Kidney (tissue), 22 donors: ENCODE measurements at places on chromosomes 1 and 21.

- no peak for DNase-seq
Measured at GRCh38 chr1:229579059-229579673, 20.7 kb upstream of the ABCB10 start.

GRCh38 chr1:10514490-10515235, 39.9 kb downstream of the PEX14 start:
- DNase-seq: peak; percentile 38

GRCh38 chr1:213474054-213474453, 423.0 kb downstream of the RPS6KC1 start:
- DNase-seq: peak; percentile 4

DNA sequence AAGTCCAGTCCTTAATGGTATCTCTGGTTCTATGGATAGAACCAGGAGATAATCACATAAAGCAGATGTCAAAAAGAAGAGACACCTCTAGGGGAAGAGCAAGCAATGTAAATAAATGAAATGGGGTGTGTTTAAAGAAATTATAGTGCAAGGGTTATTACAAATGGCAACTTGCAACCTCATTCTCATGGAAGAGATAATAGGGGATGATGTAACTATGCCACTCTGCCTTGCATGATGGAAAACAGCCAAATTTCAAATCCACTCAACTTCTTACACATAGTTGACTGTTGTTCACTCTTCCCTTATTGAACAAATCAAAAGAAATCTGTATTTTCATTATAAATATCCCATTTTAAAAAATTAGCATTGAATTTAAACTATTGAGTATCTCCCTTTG, 274.0 kb upstream of the TMPRSS15 start:
- DNase-seq: no peak

- no peak for DNase-seq
Measured at GRCh38 chr1:247402120-247402675, 13.8 kb upstream of the NLRP3 start.

GRCh38 chr1:8631163-8631562, 186.3 kb downstream of the RERE start:
- DNase-seq: no peak

- no peak for DNase-seq
Measured at GRCh38 chr1:49036700-49037099, 260.0 kb upstream of the BEND5 start.

- DNase-seq: no peak
Measured at GRCh38 chr1:219732814-219733491, 120.0 kb upstream of the ZC3H11B start.
